Uterine smooth muscle cell (primary cell): ENCODE measurements at places on chromosomes 12 and 14. TPM values are rescaled to one million over a fixed set of nuclear protein-coding genes. Genes with fewer than 3 reads are reported as not detected.

Gene RNASE7
- not detected in 2 replicates for total RNA-seq

Gene IL22
- not detected in 2 replicates for total RNA-seq

Gene PRIMA1
- under 0.01 TPM in 1 of 2 replicates, not detected in the other for total RNA-seq

Gene PAPLN
- total RNA-seq: 3.8 and 5.1 TPM in 2 replicates

Gene C1QL4
- 0.37 and 0.77 TPM in 2 replicates for total RNA-seq

Gene PPFIA2
- 6.2 and 7.3 TPM in 2 replicates for total RNA-seq

Gene USP44
- total RNA-seq: 3.4 and 3.7 TPM in 2 replicates

Gene KLRK1
- not detected in 2 replicates for total RNA-seq

Gene FOS
- total RNA-seq: 6.7 and 8.1 TPM in 2 replicates

Gene PTPRR
- total RNA-seq: 1.00 and 2.2 TPM in 2 replicates

Gene CDH24
- total RNA-seq: 6.1 and 12.2 TPM in 2 replicates

Gene KLRG1
- total RNA-seq: 0.22 and 1.6 TPM in 2 replicates

Gene C14orf93
- total RNA-seq: 8.0 and 10.0 TPM in 2 replicates

Gene COL2A1
- not detected in 2 replicates for total RNA-seq

Gene ITGA5
- total RNA-seq: 433 and 458 TPM in 2 replicates

Gene SYCP3
- total RNA-seq: under 0.01 and 0.11 TPM in 2 replicates

Gene CHGA
- not detected in 2 replicates for total RNA-seq

Gene SYT1
- 1.7 and 2.3 TPM in 2 replicates for total RNA-seq

Gene SPIC
- total RNA-seq: not detected in 2 replicates

Gene GSKIP
- total RNA-seq: 62.5 and 146 TPM in 2 replicates

Gene EXOC3L4
- total RNA-seq: 0.50 TPM in 1 of 2 replicates, not detected in the other

Gene GLT1D1
- total RNA-seq: not detected in 2 replicates

Gene C12orf54
- total RNA-seq: not detected in 2 replicates

Gene MDM2
- 96.2 and 162 TPM in 2 replicates for total RNA-seq

Gene RAB15
- 1.5 and 2.7 TPM in 2 replicates for total RNA-seq

Gene COX6A1
- total RNA-seq: 464 and 504 TPM in 2 replicates

Gene CCDC177
- total RNA-seq: under 0.01 TPM in 1 of 2 replicates, not detected in the other

Gene RAD9B
- total RNA-seq: 0.25 and 0.55 TPM in 2 replicates

Gene GYS2
- not detected in 2 replicates for total RNA-seq

Gene GPR84
- total RNA-seq: not detected in 2 replicates

Gene LRCOL1
- 0.33 and 0.37 TPM in 2 replicates for total RNA-seq

Gene DDX11
- total RNA-seq: 22.4 and 37.2 TPM in 2 replicates

Gene TAS2R19
- 7.9 and 10.8 TPM in 2 replicates for total RNA-seq

Gene AJUBA
- 30.9 and 65.7 TPM in 2 replicates for total RNA-seq

Gene DPY19L2
- 4.2 and 7.2 TPM in 2 replicates for total RNA-seq

Gene DTX1
- under 0.01 TPM in 1 of 2 replicates, not detected in the other for total RNA-seq

Gene IL26
- not detected in 2 replicates for total RNA-seq

Gene PUS7L
- total RNA-seq: 24.9 and 38.8 TPM in 2 replicates

Gene LIN7A
- 3.1 and 3.9 TPM in 2 replicates for total RNA-seq

Gene IFNG
- not detected in 2 replicates for total RNA-seq

Gene GDF11
- 3.9 and 6.6 TPM in 2 replicates for total RNA-seq

Gene ARHGAP9
- 0.11 and 0.12 TPM in 2 replicates for total RNA-seq

Gene DENND5B
- total RNA-seq: 7.9 and 8.5 TPM in 2 replicates

Gene PIK3C2G
- not detected in 2 replicates for total RNA-seq

Gene PMEL
- total RNA-seq: 0.22 and 1.5 TPM in 2 replicates
